ENCODE measurements at places on chromosomes 11 and 22.
A peak's percentile ranks its signal among the peaks of the same experiment; 100 is the strongest.

- no peak for DNase-seq
These were observed 1020.1 kb downstream of the TBC1D22A start for GRCh38 chr22:47782328-47783075.

GRCh38 chr22:46484156-46484860 lies 53.1 kb downstream of the CELSR1 start:
- no peak for DNase-seq

DNA sequence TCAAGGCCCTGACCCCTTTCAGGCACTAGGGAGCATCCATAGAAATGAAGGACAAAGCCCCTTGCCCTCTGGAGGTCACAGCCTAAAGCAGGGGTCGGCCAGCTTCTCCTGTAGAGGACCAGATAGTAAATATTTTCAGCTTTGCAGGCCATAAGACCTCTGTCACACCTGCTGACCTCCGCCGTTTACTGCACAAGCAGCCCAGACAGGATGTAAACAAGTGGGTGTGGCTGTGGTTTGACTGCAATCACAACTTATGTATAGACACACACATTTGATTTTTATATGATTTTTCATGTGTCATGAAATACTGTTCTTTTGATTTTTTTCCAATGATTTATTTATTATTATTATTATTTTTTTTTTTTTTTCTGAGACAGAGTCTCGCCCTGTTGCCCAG lies 34.3 kb downstream of the KIAA1671 start:
- no peak for DNase-seq

DNA sequence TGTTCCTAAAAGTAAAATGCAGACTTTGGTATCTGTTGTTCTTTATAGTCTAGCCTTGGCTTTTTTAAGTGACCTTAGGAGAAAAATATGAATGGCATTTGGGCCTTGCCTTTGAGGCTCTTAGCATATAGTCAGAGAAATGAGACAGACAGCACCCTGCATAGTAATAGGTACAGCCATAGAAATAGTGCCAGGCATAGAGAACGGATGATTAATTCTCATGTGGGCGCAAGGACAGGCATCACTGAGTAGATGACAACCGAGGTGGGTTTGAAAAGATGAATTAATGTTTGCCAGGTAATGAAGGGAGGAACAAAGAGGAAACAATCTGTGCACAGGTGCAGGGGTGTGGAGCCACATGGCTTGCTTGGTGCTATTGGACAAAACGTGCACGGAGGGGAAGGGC lies 90.5 kb downstream of the BMAL1 start:
- DNase-seq, result no peak

DNA sequence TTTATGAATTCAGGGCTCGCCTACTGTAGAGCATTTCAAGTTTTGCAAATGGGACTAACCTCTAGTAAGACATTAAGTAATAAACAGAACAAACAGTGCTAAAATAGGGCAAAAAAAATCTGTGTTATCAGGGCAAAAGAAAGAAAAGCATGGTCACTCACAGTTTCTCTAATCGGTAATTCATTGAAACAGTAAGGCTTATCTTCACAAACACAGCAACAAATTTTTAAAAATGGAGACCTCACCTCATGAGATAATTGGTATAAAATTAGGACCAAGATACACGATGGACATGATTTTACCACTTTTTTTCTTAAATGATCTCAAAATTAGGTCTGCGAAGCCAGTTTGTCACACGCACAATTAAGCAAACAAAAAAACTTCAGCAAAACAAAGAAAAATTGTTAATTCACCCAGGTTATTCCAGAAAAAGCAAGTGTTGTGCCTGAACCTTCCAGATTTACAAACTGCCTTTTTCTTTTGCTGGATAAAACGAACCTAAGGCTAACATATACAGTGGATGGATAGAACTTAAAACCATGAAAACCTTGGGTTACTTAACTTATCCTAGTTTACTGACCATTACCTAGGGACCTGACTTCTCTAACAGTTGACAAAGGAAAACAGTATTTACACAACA lies 1.4 kb downstream of the TMEM123 start:
- DNase-seq, result no peak

- DNase-seq, result no peak
These were observed 54.5 kb downstream of the PACS1 start for GRCh38 chr11:66124564-66124963.

DNA sequence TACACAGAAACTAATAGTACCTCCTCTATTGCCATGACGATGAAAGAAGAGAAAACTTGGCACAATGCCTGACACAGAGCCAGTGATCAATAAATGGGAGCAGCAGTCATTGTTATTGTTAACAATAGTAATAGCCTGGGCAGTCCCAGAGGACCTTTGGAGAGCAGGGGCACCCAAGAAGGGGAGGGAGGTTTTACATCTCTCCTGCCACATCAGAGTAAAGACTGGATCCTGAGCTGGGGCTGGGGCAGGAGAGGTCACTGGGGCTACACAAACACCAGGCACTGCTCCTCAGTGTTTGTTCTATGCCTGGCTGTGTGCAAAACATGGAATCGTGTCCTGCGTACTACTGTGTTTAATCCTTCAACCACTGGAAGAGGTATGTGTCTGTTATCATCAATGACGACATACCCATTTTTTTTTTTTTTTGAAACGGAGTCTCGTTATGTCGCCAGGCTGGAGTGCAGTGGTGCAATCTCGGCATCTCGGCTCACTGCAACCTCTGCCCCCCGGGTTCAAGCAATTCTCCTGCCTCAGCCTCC lies 25.0 kb upstream of the CREB3L1 start:
- no peak for DNase-seq

DNA sequence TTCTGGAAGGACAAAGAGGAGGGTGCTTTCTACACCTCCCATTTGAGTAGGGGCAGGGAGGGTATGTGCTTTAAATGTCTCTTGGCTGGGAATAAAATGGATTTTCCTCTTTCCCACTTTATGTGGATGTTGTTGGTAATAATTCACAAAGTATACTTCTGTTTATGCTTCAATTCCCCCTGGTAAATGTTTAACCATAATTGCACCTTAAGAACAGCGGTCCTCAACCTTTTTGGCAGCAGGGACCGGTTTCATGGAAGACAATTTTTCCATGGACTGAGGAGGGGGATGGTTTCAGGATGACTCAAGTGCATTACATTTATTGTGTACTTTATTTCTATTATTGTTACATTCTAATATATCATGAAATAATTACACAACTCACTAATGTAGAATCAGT lies 4.0 kb upstream of the TP53AIP1 start:
- DNase-seq, result no peak

- DNase-seq, result no peak
These were observed 148.4 kb downstream of the ME3 start for GRCh38 chr11:86523738-86524619.

GRCh38 chr11:65645710-65646109 lies 7.8 kb downstream of the SIPA1 start:
- DNase-seq, result no peak

DNA sequence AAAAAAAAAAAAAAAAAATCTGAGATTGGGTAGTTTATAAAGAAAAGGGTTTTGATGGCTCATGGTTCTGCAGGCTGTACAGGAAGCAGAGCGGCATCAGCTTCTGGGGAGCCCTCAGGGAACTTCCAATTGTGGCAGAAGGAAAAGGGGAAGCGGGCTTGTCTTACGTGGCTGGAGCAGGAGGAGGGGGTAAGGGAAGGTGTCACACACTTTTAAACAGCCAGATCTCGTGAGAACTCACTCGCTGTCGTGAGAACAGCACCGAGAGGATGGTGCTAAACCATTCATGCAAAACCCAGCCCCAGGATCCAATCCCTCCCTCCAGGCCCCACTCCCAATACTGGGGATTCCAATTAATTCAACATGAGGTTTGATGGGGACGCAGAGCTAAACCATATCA lies 806.2 kb downstream of the TBC1D22A start:
- DNase-seq, result no peak

DNA sequence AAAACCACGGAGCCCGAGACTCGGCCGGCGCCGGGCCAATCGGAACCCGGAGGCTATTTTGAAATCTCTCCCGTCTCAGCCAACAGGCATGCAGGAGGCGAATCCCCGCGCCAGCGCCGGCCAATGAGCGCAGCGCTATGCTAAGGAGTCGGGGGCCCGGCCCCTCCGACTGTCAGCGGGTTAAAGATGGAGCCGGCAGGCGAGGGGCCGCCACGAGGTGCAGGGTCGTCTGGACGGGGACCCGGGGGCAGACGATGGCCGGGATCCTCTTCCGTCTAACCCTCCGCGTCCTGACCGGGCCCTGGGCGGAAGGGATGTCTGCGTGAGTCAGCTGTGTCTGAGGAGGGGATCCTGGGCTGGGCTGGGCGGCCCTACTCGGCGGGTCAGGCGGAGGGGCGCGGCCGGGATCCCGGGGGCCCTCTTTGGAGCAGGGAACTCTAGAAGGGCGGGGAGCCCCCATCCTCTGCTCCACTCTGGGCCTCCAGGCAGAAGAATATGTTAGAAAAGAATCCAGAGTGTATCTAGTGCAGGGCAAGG lies 10.0 kb downstream of the SDF2L1 start:
- peak; percentile 51 for DNase-seq

DNA sequence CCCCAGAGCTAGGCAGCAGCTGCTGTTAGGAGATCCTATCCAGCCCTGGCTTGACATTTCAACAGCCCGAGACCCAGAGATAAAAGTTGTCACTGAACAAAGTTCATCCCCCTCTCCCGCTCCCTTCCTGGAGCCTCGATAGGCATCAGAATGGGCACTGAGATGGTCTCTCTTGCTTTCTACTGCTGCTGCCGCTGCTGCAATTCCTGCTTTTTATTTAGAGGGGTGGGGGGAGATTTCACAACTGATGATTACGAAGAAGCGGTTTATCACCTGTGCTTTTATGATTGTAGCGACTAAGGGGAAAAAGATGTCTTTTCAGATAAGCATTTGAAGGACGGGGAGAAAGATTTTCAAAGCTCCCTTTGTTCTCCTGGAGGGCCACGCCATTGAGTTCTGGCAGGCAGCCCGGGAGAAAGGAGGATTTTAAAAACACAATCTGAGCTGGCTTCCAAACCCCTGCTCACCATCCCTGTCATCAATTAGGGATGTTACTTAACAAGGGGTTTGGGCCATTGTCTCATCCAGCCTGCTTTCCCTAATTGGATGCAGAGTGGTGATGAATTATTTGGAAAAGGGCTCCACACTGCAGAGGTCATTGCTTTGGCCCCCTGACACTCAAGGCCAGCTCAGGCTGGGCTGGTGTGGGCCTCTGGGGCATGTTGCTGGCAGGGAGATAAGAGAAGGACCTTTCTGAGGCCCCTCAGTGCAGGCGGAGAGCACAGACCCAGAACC lies 344.7 kb downstream of the BUD13 start:
- no peak for DNase-seq

GRCh38 chr11:70464509-70465361 lies 66.4 kb downstream of the CTTN start:
- DNase-seq, result no peak

GRCh38 chr11:76605338-76606074 lies 65.0 kb downstream of the LRRC32 start:
- DNase-seq, result no peak

DNA sequence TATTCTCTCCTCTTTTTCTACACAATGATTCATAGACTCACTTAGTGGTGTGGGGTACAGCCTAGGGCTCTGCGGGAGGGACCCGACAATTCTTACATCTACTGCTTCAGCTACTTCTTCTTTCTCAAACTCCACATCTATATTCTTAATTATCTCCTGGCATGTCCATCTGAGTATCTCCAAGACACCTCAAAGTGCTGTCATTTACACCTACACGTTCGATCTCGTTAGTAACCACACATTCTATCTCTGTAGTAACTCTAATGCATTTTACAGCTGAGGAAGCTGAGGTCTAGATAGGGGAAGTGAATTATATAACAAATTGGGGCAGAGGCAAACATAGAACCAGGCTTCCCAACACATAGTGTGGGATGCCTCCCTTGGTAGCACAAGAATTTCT lies 27.7 kb upstream of the RRM1 start:
- no peak for DNase-seq

DNA sequence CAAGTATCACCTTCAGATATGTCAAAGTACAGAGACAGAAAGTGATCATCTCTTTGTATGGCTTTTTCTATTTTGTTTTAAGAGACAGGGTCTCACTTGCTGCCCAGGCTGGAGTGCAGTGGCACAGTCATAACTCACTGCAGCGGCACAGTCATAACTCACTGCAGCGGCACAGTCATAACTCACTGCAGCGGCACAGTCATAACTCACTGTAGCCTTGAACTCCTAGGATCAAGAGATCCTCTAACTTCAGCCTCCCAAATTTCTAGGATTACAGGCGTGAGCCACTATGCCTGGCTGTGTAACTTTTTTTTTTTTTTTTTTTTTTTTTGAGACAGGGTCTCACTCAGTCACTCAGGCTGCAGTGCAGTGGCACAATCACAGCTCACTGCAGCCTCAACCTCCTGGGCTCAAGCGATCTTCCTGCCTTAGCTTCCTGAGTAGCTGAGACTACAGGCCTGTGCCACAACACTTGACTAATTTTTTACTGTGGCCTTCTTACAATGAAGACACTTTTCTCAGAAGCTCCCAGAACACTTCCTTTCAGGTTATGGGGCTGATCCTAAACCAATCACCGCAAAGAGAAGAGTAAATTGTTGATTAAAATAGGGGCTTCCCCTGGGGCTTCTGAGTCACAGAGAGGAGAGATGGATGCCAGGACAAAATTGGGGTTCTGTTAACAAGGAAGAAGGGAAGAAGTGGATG lies 9.0 kb upstream of the HIKESHI start:
- no peak for DNase-seq

DNA sequence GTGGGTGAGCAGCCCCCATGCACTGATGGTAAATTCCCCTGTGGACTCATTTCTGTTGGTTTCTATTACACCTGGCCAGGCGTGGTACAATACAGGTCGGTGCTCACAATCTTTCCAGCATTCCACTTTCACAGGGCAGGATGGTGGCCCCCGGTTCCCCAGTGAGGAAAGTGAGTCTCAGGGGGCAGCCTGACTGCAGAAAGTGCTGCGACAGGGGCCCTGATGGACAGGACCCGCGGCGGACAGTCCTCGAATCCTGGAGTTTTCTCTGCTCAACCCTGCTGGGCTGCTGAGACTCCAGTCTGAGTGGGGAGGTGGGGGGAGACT lies 3.1 kb upstream of the PGGHG start:
- no peak for DNase-seq

DNA sequence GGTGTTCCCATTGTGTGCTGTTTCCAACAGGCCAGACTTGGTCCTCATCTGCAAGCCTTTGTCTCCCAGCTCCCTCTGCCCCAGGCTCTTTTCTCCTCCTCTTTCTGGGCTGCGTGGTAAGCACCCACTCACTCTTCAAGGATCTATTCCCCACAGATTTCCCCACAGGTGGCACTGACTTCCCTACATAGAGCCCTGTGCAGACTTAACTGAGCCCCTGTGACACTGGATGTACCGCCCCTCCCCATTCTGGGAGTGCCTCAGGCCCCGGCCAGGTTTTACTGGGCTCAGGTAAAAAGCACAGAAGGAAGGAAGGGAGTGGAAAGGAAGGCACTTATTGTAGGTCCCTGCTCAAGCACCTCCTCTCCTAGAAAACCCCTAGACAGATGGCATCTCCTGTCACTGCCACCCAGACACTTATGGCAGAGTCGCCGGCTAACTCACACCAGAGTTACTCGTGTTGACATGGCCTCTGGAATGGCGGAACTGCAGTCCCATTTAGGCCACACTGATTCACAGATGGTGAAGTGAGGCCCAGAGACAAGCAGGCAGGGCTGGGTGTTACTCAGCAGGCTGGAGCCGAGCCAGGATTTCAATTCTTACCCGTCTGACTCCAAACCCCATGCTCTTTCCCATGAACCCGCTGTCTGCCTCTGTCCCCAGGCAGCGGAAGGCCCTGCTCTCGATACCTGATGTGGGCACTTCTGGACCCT lies 47.2 kb downstream of the LRRC32 start:
- DNase-seq, result no peak

- DNase-seq, result no peak
These were observed 215.6 kb downstream of the DDX10 start for GRCh38 chr11:108880510-108880909.

- no peak for DNase-seq
These were observed 2.4 kb downstream of the RPS19BP1 start for GRCh38 chr22:39530116-39530515.

GRCh38 chr11:125075242-125075625 lies 12.1 kb downstream of the SLC37A2 start:
- no peak for DNase-seq

Data from hypothalamus (tissue), 51 donors.